ENCODE measurements at places on chromosomes 1 and 21. TPM values are rescaled to one million over a fixed set of nuclear protein-coding genes. Genes with fewer than 3 reads are reported as not detected.

DNA sequence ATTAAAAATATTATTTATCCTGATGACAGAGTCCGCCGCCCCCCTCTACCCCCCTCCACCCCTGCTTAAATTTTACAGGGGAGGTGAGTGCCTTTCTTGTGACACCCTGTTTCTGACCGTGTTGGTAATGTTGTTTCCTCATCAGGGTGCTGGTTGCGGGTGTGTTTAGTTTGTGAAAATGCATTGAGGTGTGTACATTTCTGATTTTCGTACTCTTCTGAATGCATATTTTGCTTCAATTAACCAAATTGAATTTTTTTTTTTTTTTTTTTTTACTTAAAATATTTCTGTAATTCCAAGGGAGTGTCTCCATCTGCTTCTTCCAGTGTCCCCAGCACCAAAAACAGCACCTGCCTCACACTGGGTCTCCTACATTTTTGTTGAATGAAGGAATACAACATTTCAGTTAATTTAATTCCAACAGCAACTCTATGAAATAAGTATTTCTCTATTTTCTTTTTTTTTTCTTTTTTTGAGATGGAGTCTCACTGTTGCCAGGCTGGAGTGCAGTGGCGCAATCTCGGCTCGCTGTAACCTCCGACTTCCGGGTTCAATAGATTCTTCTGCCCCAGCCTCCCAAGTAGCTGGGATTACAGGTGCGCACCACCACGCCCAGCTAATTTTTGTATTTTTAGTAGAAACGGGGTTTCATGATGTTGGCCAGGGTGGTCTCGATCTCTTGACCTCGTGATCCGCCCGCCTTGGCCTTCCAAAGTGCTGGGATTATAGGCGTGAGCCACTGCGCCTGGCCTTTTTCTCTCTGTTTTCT lies 5.6 kb upstream of the SLC2A1 start:
- DNase-seq, result no peak

DNA sequence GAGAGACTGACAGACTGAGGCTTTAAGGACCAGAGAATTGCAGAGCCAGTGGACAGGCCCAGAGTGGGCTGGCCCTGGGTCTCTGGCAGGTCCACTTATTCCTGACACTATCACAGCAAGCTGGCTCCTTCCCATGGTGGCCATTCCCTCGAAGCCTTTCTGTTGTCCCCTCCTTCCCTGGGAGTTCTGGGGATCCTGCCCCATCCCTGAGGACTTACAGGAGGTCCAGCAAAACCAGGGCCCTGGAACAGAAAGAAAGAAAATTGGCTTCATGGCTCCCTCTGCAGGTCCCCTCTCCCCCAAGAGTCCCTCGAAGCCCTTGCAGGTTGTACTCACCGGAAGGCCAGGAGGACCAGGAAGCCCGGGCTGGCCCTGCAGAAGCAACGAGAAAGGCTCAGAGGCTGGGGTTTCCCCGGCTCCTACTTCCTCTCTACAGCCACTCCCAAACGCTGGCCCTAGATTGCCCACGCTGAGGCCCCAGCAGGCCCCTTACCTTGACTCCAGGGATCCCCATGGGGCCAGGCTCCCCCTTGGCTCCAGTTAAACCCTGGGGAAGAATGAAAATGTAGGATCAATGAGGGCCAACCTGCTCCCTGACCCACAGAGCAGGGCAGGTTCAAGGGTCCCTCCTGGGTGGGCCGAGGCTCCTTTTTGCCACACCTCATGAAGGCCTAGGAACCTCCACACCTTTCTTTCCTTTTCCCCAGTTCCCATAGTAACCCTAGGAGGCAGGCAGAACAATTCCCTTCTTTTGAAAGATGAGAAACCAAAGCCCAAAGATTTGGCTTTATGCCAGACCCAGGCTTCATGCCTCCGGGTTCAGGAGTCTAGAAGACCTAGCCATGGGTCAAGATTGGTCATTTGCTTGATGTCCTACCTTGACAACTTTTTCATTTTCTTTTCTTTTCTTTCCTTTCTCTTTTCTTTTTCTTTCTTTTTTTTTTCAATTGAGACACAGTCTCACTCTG lies 4.6 kb downstream of the COL9A2 start:
- DNase-seq, result no peak

DNA sequence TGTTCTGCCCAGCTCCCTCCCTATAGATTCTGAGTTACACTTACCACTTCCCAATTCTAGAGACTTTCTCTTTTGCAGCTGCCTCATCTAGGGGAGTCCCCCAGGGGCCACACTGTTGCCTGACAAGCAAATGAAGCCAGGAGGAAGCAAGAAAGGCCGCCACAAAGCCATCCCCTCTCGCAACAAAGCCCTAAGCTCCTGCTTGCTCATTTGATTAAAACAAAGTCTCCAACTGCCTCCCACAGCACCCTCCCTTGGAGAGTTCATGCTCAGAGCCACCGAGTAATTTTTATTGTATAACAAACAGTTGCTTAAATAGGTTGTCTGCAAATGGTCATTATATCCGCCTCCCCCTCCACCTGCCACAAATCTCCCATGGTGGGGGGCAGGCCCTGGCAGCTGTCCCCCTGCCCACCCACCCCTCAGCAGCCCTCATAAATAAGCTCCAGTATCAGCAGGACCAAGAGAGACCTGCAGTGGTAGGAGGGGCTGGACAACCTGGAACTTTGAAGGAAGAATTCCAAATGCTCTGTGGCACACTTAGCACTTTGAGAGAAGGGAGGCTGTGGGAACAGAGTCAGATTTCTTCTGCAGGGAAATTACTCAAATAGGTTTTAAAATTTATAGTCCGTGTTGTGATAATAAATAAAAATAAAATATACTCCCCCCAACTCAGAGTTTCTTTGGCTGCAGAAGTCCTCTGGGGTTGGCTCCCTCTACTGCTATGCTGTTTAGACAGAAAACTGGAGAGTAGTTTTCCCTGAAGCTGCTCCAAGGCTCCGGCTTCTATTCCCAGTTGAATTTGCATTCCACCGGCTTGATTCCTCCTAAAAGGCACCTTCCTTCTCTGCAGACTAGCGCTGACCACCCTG lies 237.5 kb downstream of the TTLL7 start:
- DNase-seq, result no peak

Gene C1orf50
- polyA plus RNA-seq, result 5.4 TPM

DNA sequence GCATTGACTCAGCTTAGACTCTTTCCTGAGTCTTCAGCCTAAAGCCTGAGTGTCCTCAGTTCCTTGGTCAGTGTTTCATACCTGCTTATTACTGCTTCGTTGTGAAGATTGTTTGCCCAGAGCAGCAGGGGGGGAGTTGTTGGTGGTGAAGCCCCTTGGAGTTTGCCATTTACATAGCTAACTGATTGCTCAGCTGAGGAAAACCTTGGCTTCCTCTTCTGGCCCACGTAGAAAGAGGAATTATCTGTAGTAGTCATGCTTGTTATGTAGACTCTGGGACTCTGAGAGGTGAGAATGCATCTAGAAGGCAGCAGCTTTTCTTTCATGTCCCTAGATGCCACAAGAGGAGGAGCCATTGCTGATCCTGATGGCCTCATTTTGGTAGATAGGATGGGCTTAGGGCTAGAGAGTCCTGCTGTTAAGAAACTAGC lies 125.9 kb downstream of the MAST2 start:
- DNase-seq, result no peak

DNA sequence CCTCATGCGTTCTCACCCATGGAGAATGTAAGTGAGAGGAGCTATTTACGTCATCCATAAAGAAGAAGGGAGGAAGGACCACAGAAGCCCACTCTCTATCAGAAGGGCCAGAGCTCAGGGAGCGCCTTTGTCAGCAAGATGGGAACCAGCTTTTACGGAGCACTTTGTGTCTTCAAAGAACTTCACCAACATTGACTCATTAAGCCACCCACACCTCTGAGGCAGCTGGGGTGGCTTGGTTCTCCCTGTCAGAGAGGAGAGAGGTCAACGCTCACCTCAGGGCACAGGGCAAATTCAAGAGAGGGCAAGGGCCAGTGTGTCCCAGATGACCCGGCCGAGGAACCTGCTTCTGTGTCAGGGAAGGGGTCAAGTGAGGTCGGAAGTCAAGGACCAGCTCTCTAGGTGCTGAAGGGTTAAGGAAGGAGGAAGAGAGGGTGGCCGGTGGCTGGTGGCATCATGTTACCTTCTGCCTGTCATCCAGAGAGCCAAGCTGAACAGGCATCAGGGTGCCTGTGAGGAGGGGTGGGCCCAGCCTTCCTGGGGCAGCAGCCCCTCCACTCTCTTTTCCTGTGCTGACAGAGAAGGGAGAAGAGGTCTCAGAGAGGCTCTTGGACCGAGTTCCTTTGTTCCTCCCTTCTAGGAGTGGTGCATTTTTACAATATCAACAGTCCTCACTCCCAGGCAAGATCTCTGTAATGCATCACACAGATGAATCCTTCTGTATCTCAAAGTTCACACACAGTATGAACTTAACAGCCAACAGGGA lies 109.0 kb downstream of the ETS2 start:
- DNase-seq, result no peak

DNA sequence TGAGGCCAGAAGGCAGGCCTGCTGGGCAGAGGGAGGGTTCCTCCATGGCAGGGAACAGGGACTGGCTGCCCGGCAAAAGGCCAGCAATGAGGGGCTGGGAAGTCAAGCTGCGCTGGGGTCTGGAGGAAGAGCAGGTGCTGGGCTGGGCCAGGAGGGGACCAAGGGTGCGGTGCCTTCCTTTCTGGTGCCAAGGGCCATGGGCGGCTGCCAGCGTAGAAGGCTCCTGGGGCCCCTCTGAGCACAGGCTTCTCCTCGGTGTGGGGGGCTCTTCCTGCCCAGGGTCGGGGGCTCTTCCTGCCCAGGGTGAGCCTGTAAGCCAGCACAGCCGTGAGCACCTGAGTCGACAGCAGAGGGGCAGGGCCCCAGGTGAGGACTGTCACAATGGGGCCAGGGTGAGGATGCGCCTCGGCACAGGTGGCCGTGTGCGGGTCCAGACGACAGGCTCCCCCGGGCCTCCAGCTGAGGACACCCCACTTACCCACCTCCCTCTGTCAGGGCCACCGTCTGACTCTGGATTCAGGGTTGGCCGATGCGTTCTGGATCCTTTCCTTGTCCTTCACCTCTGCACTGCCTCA lies 10.7 kb upstream of the DNMT3L start:
- no peak for DNase-seq
